ENCODE measurements at places on chromosomes 16 and 17. TPM values are rescaled to one million over a fixed set of nuclear protein-coding genes. Genes with fewer than 3 reads are reported as not detected.

Gene SULT1A3
- polyA plus RNA-seq: 8.3 TPM

Gene STAC2
- polyA plus RNA-seq: 0.16 TPM

Gene NPIPB6
- 3.8 TPM for polyA plus RNA-seq

Gene C16orf89
- not detected for polyA plus RNA-seq

Gene ACSM2A
- polyA plus RNA-seq: not detected

Gene TBX6
- 0.63 TPM for polyA plus RNA-seq

Gene CASKIN1
- polyA plus RNA-seq: 0.87 TPM

Gene CDC42EP4
- polyA plus RNA-seq: 60.1 TPM

Gene HOXB5
- 3.0 TPM for polyA plus RNA-seq

Gene CRISPLD2
- polyA plus RNA-seq: 2.9 TPM

Gene FAM171A2
- polyA plus RNA-seq: 4.2 TPM

DNA sequence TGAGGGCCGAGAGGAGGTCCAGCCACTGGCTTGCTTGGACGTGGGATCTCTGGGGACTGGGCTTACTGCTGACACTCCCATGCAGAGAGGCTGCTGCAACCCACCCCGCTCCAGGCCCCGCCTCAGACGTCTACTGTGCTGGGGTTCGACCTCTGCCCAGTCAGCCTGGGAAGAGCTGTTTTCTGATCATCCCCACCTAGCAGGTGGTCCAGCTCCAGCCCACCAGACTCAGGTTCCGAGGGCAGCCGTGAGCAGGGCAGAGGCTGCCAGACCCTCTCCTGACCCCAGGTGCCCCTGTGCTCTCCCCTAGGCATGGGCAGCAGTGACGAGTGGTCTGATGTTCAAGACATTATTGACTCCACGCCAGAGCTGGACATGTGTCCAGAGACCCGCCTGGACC lies 23.4 kb downstream of the NME3 start:
- no peak for DNase-seq

GRCh38 chr16:1510941-1511351 lies 17.8 kb downstream of the TELO2 start:
- DNase-seq: no peak

DNA sequence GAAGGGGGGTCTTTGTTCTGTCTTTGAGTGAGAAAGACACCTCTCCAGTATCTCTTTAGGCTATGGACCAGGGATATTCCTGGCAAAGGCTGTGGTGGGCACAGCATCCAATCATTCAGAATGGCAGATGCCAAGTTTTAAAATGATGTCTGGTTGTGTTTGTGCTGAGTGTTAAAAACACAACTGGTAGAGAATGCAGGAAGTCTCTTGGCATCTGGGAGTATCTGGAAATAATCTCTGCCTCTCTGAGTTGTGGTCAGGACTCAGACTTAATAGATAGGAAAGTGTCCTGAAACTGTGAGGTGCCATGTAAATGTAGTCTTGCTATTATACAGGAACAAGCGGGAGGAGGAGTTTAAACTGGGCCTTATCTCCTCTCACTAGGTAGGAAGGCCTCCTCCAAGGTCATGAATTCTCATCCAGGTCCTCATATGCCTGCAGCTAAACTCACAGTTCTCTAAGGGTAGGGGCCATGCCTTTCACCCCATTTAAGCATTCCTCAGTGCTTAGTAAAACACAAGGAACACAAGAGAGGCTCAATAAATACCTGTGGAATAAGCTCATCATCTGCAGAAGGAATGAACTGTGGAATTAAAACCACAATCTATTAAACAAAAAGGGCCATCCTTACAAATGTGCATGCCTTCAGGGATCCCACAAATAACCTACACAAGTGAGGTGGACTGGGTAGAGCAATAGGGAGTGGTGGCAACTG lies 317.6 kb downstream of the CBLN1 start:
- DNase-seq: no peak

GRCh38 chr16:84278333-84278732 lies 16.3 kb upstream of the WFDC1 start:
- DNase-seq: no peak

DNA sequence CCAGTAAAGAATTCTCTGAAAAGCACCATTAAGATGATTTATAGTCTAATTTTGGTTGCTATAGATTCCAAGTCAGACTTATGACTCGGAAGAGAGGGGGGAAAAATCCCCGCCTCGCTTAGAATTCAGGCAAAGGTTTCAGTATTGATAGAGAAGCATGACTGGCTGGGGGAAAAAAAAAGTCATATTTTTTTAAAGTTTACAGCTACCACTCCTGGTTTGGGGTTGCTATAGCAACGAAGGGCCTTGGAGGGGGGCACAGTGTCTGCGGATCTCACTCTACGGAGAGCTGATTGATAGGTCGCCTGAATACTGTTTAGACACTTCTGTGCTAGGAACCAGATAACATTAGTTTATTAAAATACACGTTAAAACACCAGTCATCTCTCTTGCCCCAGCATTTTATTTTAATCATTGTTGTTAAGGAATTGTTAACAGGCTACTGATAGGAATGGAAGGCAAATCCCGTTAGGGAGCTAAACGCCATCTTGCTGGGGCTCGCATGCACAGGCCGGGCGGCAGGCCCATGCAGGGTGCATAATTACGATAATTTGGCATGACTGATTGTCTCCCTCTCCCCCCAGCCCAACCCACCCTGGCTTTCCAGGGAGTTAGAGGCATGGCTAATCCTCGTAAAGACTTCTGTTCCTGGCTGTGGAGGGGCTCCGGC lies 380.0 kb upstream of the XYLT1 start:
- DNase-seq: no peak

DNA sequence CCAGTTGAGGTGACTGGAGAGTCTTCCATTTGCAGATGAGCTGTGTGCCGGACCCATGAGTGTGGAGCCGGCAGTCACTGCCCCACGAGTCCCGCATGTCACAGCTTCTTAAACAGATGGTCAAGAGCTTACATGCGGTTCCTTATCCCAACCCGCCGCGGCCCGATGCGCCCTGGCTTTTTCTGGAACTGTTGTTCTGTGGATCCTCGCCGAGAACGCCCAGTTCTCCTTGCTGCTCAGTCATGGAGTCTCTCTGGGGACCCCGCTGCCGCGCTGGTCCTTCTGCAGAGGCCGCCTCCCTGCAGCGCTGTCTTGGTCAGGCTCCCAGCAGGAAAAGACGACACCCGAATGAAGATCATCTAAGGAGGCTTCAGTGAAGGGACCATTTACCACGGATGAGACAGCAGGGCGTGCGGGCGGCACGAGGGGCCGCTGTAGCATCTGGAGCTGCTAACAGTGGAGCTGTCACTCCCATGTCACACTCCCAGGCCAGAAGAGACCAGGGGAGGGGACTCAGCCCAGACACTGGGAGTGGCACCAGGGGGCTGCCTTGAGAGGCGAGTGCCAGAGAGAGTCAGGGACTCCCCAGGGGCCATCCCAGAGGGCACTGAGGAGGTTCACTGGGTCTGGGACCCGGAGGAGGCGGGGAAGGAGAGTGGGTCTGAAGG lies 10.8 kb upstream of the LGALS3BP start:
- no peak for DNase-seq

DNA sequence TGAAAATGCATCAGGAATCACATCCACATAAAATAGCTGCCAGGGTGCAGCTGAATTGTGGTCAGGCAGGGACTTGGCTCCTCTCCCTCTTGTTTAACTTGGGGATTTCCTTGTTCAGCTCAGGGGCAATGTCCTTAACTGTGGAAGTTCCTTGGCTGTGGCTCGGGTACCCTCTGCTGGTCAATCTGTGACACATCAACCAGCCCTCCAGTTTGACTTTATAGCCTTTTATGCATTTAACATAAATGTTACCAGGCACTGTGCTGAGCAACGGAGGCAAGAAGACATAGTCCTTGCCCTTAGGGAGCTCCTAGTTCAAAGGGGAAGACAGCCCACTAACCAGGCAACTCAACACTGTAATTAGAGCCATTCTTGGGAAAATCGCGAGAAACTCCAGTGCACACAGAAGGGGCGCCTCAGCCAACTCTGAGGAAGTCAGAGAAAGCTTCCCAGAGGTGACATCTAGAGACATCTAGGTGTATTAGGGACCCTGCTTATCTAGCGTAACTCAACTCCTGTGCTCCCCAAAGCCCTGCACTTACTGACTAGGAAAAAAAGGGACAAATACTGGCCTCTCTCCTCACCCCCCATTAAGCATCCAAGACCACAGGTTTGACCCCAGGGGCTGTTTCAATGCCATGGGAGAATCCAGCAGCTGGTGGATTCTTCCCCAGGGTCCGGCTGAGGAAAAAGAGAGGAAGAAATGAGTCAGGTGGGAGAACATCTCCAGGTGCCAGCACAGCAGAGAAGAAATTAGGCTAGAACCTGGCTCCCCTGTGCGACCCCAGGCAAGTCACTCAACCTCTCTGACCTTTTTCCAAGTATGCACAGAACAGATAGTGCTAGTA lies 17.3 kb upstream of the EEF2K start:
- peak; percentile 92 for DNase-seq

- no peak for DNase-seq
Measured at GRCh38 chr17:1562176-1562643, 382 bp downstream of the PITPNA start.

- no peak for DNase-seq
Measured at GRCh38 chr17:28760601-28761562, 17.1 kb downstream of the TRAF4 start.

GRCh38 chr16:86244936-86245335 lies 265.4 kb upstream of the FOXF1 start:
- no peak for DNase-seq

DNA sequence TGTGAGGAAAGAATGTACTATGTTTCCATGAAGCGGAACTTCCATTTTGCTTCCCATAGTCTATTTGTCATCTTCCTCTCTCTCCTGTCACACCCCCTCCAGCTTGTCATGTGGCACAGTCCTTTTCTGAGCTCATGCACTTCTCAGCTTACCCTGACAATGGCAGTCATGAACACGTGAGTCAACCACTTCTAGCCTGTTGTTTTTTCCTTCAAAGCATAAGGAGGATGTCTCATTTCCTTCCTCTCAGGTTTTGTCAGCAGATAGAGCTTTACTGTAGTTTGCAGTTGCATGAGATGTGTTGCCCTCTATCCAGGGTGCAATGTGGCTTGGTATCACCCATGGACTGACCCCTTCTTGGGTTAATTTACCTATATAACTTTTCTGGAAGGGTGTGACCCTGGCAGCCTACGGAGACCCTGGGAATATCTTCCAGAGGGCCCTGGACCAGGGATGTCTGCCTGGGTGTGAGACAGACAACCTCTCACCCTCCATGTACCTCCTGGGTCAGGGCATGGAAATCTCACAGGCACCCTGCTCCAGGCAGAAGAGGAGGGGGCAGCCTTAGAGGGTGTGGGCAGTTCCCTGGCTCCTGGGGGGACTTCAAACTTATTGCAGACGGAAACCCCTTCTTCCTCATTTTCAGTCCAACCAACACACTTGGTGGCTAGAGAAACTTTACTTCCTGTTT lies 4.0 kb upstream of the ZNF267 start:
- no peak for DNase-seq

GRCh38 chr17:1640329-1641064 lies 5.0 kb downstream of the SCARF1 start:
- DNase-seq: no peak

GRCh38 chr17:35229638-35230037 lies 13.2 kb upstream of the SLFN5 start:
- no peak for DNase-seq

DNA sequence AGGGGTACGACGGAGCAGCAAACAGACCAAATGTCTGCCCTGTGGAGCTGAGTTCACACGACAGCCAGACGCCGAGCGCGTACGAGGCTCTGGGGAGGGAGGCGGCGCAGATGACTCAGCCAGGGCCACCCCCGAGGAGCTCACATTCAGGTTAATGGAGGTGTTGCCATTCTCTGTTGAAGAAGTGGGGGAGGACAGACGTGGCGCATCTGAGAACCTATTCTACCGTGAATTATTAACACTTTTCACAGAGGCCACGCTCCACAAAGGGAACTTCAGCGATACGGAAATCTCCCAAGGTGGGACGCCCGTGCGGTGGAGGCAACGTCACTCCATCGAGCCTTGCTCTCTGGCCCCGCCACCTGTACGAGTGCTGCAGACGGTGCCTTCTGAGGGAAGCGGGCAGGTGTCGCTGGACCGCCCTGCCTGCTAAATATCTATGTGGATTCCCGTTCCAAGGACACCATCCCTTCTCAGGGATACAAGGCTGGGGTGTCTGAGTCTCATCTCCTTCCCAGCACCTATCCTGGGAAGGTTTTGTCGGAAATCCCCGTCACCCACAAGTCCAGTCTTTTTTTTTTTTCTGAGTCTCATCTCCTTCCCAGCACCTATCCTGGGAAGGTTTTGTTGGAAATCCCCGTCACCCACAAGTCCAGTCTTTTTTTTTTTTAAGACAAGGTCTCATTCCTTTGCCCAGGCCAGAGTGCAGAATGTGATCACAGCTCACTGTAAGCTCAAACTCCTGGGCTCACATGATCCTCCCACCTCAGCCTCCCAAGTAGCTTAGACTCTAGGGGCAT lies 19.0 kb downstream of the ABR start:
- no peak for DNase-seq

DNA sequence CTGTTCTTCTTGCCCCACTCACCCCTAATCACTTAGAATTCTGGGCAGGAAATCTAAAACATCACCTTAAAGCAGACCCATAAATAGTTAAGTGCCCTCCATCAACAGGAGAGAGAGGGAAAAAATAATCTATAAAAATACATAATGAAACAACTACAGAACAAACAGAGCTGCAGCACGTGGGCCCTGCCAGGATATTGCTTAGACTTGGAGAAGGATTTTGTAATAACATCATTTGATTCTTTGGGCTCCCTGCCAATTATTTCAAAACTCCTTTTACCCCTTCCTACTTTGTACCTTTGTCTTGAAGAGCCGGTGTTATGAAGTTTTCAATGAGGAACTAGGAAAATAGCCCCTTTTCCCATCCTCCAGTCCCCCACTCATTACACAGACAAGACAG lies 130.6 kb upstream of the TOX3 start:
- no peak for DNase-seq

- DNase-seq: no peak
Measured at GRCh38 chr16:87002717-87003413, 314.3 kb downstream of the C16orf95 start.

- DNase-seq: no peak
Measured at GRCh38 chr17:77882481-77883212, 75.9 kb upstream of the TNRC6C start.

- DNase-seq: no peak
Measured at GRCh38 chr17:6970992-6971391, 24.9 kb upstream of the ALOX12 start.

DNA sequence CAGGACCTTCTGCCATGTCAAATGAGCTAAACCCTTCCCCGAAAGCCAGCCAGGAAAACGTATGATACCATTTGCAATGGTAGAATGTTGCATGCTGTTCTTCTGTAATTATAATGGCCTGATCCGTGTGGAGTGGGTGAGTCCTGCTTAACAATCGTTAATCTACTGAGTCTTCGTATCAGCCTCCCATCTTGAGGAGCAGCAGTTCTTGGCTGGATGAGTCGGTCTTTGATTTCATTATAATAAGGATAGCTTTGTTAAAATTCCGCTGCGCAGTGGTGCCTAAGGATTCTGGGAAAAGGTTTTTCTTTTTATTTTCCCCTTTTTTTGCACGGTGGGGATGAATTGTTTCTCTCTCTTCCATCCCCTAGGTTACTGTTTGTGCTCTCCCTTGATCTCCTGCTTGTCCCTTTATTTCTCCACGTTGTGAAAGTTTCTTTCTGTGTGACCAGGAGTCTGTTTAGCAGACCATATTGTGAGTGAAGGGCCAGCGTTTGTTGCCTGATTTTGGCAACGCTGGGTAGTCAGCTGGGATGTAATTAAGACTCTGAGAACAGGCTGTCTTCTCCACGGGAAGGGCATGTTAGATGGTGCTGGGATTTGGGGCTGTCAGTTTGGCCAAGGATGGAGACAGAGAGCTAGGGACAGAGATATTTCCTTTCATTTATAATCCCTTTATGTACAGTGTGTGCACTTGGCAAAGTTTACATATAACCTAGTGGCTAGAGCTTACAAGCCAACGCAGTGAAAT lies 263.0 kb downstream of the FTO start:
- no peak for DNase-seq

- DNase-seq: no peak
Measured at GRCh38 chr17:12603566-12603965, 62.1 kb upstream of the MYOCD start.
